AG10803 (cell line): ENCODE measurements at places on chromosomes 16 and 17.

GRCh38 chr16:50193594-50193993 is 40.5 kb downstream of the TENT4B start:
- peak; percentile 49 for DNase-seq

DNA sequence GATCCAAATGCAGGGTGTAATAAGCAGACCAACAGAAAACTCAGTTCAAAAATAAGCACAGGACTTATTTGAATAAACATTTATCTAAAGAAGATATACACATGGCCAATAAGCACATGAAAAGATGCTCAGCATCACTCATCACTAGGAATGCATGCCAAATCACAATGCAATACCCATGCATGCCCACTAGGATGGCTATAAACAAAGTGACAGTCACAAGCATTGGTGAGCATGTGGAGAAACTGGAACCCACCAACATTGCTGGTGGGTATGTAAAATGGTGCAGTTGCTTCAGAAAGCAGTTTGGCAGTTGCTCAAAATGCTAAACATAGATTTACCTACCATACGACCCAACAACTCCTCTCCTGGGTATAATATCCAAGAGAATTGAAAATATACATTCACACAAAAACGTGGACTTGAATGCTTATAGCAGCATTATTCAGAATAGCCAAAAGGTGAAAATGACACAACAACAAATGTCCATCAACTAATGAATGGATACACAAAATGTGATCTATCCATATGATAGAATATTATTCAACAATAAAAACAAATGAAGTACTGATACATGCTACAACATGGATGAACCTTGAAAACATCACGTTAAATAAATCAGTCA is 20.1 kb downstream of the UBE2O start:
- DNase-seq: no peak

DNA sequence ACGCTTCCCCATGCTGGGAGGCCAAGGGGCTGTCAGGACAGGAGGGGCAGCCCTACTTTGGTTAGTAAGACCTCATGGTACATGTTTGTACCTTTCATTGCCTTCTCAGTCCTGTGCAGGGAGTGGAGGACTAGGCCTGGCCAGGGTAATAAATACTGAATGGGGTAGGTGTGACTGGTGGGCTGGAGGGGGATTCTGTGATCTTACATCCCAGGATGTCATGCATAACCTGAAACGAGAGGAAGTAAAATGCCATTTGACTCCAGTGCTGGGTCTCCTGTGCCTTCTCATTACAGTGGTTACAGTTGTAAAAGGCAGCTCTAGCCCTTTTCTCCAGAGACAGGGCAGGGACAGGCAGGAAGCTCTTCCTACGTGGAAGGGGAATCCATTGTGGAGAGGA is 138.2 kb downstream of the AATF start:
- no peak for DNase-seq

GRCh38 chr16:82016964-82017363 is 5.7 kb upstream of the SDR42E1 start:
- peak; percentile 98 for DNase-seq

DNA sequence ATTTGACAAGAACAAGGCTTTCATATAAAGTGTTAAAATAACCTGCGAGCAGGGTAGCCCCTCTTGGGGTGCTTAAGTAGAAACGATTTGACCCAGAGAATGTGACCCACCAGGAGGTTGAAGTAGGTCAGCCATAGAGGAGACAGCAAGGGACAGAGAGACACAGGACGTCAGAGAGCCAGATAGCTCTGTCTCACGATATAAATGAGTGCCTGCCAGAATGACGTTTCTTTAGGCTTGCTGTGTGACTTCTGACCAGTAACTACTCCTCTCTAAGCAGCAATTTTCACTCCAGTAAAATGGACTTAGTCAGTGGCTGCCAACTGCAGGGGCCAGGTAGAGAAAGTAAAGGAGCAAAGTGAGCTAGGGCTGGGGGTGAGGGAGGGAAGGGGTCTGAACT is 473.0 kb upstream of the C16orf82 start:
- DNase-seq: no peak

- DNase-seq: no peak
These were observed 36.7 kb downstream of the HNF1B start for GRCh38 chr17:37708008-37708615.

DNA sequence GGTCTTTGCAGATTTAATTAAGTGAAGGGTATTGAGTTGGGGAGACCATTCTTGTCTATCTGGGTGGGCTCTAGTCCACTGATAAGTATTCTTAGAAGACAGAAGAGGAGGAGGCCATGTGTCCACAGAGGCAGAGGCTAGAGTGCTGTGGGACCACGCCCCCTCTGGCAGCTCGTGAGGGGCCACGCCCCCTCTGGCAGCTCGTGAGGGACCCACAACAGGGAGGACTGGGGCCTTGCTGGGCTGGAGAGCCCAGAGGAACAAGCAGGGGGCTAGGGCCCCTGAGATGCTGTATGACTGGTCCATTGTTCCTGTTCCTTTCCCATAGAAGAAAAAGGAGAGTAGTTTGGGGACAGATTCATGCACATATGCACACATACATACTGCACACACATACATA is 106.8 kb downstream of the METRNL start:
- DNase-seq: no peak

DNA sequence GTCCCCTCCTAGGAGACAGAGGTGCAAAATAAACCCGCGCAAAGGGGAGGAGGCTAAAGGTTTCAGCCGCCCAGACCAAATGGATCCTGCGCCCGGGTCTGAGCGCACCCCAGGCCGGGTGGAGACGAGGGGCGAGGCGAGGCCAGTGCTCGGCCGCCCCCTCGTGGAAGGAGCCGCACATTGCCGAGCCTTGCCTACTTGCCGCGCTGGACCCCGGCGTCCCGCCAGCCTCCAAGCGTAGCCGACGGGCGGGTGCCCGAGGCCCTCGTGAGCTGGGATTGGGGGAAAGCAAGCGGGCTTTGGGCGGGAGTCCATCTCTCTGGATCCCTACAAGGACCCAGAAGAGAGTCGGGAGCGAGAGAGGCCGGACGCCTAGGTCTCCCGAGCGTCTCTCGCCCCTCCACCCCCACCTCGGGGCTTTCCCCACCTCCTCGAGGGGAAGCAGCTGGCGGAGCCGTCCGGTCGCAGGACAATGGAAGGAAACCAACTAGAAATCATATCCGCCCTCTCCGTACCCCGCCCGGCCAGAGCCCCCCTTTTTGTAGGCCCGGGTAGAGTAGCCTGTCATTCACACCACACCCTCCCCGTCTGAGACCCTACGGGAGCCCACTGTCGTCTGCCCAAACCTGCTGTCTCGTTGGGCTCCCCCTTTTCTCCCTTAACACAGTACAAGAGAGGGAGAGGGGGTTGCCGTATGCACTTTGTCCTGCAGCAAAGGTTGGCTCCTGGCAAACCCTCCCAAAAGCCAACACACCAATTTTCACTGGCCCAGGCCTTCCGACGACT is 664 bp upstream of the BCL6B start:
- DNase-seq: peak; percentile 59

DNA sequence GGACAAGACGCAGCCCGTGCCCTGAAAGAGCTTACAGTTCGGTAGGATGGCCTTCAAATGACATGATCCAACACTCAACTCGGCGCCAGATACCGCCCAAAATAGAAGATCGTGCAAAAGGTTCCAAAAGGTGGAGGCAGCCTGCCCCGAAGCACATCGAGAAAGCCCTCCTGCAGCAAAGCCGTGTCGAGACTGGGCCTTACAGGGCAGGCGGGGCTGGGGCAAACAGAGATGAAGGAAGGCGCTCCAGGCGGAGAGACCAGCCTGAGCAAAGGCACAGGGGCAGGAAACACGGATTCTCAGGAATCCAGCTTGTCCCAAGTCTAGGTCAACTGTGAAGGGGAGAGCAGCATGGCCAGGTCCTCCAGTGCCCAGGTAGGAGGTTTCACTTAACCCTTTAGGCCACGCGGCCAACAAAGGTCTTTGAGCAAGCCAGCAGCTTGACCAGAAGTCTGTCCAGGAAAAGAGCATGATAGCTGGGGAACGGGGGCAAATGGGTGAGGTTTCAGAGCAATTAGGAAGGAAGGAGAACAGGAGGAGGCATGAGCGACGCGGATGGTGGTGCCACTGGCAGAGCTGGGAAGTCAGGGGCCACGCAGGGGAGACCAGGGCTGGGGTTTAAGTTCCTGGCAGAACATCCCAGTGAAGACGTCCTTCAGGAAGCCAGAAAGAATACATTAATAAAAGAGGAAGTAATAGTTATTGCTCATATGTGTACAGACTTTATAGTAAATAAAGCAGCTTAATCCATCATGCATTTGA is 21.2 kb upstream of the EIF1 start:
- no peak for DNase-seq

DNA sequence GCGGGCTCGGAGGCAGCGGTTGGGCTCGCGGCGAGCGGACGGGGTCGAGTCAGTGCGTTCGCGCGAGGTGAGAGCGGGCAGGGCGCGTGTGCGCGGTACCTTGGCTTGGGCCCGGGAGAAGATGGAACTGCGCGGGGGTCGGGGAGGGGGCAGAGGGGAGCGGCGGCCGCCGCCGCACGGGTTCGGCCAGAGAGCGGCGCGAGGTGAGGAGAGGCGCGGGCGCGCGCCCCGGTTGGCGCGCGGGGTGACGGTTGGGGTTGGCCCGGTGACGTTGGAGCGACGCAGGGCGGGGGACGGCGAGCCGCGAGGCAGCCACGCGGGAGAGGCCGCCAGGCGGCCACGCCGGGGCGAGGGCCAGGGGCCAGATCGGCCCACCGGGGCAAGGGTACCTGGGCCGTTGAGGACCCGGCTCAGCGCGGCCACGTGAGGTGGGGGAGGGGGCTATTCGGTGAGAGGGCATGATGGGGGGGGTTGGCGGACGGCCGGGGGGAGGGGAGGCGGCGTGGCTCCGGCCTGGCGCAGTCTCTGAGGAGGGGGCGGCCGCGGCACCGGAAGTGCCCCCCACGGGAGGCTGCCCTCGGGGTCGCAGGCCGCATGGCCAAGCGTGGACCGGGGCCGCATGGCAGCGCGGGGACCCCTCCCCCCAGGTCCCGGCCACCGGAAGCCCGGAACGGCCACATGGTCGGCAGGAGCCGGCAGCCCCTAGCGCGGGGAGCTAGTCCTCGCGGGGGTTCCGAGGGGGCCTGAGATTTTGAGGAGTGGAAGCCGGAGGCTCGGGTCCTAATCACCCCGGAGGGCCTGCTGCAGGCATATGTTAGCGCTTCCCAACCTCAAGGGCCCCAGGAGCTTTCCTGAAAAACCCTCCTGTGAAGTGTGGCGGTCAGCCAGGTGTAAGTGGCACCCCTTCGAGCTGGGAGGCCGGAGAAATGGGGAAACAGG is 527 bp downstream of the EIF5A start:
- peak; percentile 39 for DNase-seq

GRCh38 chr17:41369713-41370112 is at the start of gene KRT33B:
Gene KRT33B (minus strand): TSS chr17:41369813. CDS start chr17:41369750, 63 bp downstream.
- no peak for DNase-seq

GRCh38 chr16:66900721-66901441 is 17.8 kb downstream of the CDH16 start:
- no peak for DNase-seq

GRCh38 chr17:74981318-74981978 is 6.0 kb upstream of the CDR2L start:
- DNase-seq: no peak

GRCh38 chr16:89624777-89625761 is 11.6 kb downstream of the DPEP1 start:
- no peak for DNase-seq

- no peak for DNase-seq
These were observed 8.2 kb downstream of the RHBDF1 start for GRCh38 chr16:63998-64913.

GRCh38 chr16:30122604-30123160 is 338 bp downstream of the MAPK3 start:
- no peak for DNase-seq

DNA sequence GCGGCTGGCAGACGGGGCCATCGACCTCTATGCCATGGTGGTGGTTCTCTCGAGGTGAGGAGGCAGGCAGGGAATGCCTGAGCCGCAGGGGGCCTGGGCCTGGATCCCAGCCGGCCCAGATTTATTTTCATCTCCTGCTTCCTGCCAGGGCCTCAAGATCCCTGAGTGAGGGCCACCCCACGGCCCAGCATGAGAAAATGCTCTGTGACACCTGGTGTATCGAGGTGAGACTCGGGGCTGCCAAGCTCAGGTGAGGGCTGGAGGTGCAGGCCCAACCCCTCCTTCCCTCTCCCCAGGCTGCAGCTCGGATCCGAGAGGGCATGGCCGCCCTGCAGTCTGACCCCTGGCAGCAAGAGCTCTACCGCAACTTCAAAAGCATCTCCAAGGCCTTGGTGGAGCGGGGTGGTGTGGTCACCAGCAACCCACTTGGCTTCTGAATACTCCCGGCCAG is 4.9 kb downstream of the ACADVL start:
- DNase-seq: no peak

DNA sequence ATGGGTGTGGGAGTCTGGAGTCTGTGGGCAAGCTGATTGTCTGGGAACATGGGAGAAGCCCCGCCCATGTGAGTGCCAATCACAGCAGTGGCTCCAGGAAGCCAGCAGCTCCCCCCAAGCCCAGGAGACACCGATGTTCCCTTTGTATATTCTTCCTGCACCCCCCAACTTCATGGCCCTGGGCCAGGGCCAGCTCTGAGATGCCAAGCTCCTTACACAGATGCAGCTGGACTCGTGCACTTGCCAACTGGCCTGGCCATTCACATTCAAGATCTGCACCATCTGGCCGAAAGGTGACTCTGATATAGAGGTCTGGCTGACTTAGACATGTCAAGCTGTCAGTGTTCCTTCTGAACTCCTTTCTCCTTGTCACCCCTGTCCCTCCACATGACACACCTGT is 50.5 kb downstream of the CACNG5 start:
- DNase-seq: no peak

DNA sequence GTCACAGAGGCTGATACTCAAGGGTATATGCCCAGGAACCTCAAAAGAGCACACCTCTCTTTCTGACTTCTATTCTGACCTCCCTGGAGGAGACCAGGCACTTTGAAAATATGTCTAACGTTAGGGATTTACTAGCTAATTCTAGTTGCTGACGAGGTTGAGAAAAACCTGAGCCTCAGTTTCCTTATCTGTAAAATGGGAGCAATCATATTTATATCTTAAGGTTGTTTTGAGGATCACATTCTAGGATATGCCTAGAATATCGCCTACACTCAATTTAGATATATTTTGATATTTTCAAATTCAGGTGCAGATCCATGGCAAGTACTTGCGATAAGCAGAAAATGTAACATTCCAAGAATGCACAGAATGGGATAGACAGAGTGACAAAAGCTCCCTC is 425.8 kb downstream of the GRIN2A start:
- no peak for DNase-seq

DNA sequence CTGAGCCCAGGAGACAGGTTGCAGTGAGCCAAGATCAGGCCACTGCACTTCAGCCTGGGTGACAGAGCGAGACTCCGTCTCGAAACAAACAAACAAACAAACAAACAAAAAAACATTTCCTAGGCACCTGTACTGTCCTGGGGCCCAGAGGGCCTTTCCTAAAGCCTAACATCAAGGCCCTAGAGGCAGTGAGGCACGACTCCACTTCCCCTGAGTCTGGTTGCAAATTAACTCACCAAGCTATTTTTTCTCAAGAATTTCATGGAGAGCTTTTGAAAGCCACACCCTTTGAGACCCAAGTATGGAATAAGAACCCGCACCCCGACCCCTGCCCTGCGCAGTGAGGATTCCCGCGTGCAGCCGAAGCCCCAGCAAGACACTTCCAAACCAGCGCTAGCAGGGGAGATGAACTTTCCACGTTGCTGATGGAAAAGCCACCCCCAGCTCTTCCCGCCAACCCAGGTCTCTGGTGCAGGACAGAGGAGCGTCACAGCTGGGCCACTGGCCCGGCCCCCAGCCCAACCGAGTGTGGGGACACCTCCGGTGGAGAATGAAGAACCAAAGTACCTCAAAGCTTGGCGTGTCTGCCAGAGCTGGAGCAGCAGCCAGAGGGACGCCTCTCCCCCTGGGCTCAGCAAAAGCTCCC is 1.2 kb downstream of the CHST5 start:
- no peak for DNase-seq

GRCh38 chr17:50026837-50027171 is 29.1 kb upstream of the ITGA3 start:
- peak; percentile 72 for DNase-seq
